CD4-positive, alpha-beta T cell treated with Interleukin-10 for 1 hour (primary cell): ENCODE measurements at places on chromosomes 4 and X.
A peak's percentile ranks its signal among the peaks of the same experiment; 100 is the strongest.

DNA sequence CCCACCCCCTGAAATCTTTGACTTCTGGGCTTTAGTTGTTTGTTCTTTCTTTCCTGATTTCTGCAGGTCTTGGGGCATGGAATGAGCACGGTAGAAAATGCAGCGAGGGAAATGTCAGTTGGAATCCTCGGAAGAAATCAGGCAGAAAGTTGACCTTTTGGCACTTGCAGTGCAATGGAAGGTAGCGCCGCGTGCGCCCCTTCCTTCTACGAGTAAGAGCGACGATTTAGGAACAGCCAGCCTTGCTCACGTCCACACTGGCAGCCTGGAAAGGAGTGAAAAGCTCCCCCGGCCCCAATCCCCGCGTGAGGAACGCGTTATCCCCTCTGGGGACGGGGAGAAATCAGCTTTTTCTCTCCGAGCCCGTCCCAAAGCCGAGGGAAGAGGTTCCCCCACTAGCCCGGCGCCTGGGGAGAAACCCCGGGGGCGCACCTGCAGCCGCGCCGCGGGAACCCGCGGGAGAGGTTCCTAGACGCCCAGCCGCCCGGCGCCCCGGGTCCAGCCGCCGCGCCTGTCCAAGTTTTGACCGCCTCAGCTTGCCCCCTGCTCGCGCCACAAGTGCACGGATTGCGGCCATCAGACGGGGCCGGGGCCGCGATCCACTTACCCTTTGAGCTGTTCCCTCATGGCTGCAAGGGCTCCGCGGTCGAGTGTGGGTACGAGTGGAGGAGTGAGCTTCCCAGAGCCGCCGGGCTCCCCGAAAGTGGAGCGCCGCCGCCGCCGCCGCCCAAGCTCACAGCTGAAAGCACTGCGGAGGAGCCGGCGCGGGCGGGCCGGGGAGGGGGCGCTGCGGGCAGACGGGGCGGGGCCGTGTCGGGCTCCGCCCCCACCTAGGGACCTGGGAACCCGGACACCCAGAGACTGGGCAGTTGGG, 194.6 kb upstream of the FTHL17 start:
- no peak for DNase-seq

- no peak for DNase-seq
Measured at GRCh38 chr4:159177265-159178150, 74.6 kb downstream of the RAPGEF2 start.

DNA sequence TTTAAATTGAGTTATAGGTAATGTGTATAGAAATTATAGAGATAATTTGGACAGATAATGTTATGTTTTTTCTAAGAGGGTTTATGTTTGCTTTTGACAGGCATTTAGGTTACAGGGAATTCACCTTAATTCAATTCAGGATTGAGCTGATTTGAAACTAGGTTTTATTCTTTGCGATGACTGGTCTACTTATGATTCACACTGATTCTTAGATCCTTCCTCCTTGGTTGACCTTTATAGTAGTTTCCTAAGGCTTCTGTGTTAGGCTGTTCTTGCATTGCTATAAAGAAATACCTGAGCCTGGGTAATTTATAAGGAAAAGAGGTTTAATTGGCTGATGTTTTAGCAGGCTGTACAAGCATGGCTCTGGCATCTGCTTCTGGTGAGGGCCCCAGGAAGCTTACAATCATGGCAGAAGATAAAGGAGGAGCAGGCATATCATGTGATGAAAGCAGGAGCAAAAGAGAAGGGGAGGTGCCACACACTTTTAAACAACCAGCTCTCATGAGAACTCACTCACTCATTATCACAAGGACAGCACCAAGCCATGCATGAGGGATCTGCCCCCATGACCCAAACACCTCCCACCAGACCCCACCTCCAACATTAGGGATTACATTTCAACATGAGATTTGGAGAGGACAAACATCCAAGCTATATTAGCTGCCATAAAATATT, 155.0 kb upstream of the SFRP2 start:
- DNase-seq: no peak

DNA sequence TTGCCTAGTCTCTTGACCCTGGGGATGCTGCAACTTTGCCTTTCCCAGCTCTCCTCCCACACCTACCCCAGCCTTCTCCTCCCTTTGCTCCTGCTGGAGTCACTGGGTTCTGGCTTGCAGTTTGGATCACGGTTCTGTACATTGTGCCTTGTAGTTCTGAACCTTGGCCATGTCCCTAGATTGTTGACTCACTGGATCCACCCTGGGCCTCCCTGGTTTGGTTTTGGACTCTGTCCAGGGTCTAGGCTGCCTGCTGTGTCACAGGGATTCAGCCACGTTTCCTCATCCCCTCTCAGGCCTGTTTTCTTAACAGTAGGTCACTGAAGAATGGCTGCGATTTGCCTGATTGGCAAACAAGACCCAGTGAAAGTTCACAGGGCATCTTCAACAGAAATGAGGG, 11.5 kb upstream of the GABRE start:
- no peak for DNase-seq

DNA sequence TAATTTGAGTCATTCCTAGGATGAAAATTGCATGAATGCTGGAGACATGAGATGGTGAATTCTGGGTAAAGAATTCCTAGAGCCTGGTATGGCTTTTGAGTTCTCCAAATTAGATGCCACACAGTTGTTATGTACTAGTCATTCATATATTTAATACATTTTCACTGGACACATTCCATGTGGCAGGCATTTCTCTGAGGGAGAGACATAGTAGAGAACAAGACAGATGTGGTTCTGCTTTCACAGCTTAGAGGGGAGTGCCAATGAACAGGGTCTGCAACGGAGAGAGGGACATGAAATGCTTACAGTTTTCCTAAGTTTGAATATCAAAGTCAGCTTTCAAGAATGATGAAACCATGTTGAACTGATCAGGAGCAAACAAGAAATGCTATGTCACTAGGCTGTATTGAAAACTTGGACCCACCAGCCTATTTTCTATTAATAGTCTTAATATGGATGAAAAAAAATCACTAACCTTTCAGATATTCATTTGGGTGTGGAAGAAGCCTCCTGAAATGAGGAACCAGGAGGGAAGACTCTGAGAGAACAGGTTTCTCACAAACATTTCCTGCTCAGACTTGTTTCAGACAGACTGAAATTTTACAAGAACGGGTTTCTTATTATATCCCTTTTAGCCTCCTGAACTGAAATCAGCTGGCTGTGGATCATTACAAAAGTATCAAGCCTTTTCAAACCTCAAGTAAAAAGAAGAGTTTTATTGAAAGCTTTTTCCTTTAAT, 276.0 kb upstream of the TET2 start:
- no peak for DNase-seq

DNA sequence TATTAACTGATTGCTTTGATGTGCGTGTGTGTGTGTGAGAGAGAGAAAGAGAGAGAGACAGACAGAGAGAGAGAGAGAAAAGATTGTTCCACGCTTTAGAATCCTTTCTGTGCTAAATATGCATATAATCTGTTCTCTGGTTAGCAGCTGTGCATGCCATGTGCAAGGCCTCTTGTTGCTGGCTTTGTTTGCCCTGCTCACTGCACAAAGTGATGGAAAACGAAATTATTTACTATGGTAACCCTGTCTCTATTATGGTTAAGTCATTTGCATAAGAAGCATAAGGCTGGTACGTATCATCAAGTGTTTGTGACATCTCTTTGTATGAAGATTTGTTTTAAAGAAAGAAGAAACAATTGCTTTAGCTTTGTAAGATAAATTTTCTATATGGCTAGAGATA, 190.2 kb upstream of the POF1B start:
- DNase-seq: no peak

DNA sequence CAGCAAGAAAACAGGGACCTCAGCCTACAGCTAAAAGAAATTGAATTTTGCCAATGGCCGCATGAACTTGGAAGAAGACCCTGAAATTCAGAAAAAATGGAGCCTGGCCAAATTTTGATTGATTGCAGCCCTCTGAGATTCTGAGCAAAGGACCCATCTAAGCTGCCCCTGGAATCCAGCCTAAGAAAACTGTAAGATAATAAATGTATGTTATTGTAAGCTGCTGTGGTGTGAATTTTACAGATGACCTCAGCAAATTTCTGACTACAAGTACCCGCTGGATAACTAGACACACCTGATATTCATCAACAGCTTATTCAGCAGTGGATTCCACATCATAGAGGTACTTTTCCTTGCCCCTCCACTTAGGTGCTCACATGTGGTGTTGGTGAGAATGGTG, 119.5 kb upstream of the EPHA5 start:
- DNase-seq: no peak

- no peak for DNase-seq
Measured at GRCh38 chr4:188037003-188037713, 41.6 kb downstream of the ZFP42 start.

DNA sequence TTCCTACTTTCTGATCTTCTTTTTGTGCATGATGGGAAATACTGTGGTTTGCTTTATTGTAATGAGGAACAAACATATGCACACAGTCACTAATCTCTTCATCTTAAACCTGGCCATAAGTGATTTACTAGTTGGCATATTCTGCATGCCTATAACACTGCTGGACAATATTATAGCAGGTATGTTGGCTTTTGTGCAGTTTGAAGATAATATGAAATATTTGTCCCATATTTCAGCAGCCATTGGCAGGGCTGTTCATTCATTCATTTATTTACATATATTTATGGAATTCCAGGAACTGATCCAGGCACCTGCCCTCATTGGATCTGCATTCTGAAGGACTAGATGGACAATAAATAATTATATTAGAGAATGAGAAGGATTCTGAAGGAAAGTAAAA, 96.9 kb downstream of the NPFFR2 start:
- DNase-seq: no peak

GRCh38 chr4:104408878-104409277, 85.8 kb downstream of the CXXC4 start:
- no peak for DNase-seq

- no peak for DNase-seq
Measured at GRCh38 chr4:136025540-136025939, 1506.8 kb downstream of the PCDH18 start.

GRCh38 chr4:25069014-25069413, 38.3 kb upstream of the LGI2 start:
- no peak for DNase-seq

DNA sequence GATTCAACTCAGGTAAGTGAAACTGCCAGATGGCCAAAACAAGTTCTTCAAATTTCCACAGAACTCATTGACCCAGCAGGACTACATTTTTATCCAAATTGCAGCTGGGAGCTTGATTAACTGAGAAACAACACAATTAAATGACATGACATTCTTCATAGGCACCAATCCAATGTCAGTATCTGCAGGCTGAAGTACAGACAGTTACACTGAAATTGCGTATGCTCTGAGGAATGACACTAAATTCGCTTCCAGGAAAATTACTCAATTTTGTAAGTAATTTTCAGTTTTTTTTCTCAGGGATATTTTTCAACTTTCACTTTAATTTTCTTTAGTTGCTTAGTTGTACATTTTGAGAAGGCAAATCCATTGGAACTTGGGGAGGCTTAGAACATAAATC, 4.5 kb downstream of the C1GALT1C1 start:
- no peak for DNase-seq

DNA sequence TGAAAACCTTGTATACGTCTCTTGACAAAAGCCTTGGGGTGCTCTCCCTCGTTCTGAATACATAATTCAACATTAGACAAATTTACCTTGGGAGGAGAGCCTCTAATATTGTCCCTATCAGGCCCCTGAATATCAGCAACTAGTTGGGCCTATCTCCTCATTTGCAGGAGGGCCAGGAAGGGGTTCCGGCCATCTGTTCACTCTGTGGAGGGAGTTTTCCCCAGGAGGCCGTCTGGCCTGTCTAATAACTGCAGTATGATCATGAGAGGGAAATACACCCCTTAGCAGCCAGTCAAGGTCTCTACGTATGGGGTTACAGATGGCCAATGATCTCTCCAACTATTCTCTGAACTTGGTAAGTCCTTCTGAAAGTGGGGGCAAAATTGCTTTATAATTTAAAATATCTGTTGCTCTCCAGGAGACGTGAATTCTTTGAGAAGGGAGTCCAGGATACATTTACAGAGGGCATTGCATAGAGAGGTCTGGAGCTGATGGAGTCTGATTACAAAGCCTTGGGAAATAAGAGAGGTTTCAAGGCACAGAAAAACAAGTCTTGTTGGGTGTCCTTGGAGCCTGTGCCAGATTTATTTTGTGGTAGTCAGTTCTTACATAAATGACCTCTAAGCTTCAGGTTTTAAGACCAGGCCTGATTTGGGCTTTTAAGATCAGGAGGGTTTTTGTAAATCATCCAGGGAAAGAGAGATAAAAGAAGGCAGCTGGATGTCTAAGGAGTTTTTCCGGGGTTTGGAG, 48.2 kb upstream of the UXT start:
- DNase-seq: no peak

DNA sequence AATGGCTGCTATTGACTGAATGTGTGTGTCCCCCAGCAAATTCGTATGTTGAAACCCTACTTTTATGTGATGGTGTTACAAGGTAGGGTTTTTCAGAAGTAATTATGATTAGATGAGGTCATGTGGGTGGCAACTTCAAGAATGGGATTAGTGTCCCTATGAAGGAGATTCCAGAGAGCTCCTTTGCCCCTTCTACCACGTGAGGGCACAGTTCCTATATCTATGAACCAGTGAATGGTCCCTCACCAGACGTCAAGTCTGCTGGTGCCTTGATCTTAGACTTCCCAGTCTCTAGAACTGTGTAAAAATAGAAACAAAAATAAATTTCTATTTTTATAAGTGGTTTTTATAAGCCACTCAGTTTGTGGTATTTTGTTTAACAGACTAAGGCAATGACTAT, 1137.6 kb upstream of the IGFBP7 start:
- DNase-seq: no peak

DNA sequence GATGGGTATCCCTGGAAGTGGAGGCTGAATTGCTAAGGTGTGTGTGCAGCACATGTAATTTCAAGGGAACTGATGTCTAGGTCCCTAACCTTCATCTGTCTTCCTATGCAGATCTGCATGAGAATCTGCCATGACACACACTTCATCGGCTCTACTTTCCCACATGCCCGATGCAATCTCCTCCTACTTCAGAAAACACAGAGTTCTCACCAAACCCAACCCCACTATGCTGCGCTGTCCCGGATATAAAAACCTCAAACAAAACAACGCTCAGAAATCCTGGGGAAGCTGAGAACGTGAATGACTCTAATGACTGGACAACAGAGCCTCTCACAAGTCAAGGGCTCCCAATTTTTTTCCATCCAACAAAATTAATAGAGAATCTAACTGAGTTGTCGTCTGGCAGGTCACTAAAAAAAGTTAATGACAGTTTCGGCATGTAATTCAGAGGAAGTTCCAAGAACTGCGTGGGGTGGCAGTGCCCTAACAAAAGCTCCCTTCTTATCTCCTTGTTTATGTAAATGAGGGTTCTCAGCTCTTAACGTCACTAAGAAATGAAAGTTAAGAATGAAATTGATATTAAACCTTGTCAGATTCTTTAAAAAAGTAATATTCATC, 39.0 kb downstream of the STX18 start:
- DNase-seq: peak; percentile 28
